ENCODE measurements at places on chromosomes 11 and 22.
A peak's percentile ranks its signal among the peaks of the same experiment; 100 is the strongest.

- DNase-seq: no peak
These were observed 44.7 kb upstream of the MTMR2 start for GRCh38 chr11:95968585-95968984.

GRCh38 chr11:23099256-23099655 lies 239.0 kb upstream of the CCDC179 start:
- no peak for DNase-seq

DNA sequence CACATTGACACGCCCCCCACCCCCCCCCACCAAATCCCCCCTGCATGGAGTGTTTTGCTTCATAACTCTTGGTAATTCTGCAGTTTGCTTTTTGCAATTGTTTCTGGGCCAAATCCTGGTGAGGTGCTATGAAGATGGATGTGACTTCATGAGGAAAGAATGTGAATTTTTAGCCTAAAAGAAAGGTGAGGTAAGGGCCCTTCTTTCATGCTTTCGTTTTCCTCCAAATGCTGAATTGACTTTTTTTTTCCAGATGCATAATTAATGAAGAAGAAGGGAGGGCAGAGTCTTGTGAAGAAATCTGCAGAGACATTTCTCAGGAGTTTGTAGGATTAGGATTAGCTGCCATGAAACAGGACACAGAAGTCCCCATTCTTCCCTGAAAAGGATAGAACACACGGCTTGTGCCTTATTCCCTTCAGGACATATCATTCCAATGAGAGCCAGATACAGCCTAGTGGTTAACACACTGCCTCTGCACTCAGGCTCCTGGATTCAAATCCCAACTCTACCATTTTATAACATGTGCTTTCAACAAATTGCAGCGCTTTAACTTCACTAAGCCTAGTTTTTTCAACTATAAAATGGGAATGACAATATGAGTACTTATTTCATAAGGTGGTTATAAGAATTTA lies 19.6 kb upstream of the TBCEL start:
- DNase-seq: no peak

- no peak for DNase-seq
These were observed 435 bp upstream of the TAF6L start for GRCh38 chr11:62770778-62771143.

GRCh38 chr11:83990160-83990733 lies 704.1 kb upstream of the CCDC90B start:
- peak; percentile 39 for DNase-seq

- no peak for DNase-seq
These were observed 24.8 kb downstream of the PAK1 start for GRCh38 chr11:77449060-77449521.

DNA sequence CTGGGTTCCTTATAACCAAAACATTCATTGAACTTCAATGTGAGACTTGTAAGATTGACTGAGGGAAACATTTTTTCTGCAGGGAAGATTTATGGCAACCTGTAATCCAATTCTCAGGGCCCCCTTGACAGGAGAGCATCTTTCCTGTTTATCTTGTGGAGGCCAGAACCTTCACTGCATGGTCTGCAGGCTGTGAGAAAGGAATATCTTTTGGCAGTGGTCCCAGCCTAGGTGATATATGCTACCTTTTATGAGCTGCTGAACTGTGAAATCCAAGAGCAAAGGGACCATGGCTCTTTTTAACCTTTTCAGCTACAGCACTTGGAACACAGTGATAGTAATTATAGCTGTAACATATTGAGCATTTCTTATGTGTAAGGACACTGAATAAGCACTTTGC lies 590.2 kb upstream of the B3GAT1 start:
- DNase-seq: no peak

DNA sequence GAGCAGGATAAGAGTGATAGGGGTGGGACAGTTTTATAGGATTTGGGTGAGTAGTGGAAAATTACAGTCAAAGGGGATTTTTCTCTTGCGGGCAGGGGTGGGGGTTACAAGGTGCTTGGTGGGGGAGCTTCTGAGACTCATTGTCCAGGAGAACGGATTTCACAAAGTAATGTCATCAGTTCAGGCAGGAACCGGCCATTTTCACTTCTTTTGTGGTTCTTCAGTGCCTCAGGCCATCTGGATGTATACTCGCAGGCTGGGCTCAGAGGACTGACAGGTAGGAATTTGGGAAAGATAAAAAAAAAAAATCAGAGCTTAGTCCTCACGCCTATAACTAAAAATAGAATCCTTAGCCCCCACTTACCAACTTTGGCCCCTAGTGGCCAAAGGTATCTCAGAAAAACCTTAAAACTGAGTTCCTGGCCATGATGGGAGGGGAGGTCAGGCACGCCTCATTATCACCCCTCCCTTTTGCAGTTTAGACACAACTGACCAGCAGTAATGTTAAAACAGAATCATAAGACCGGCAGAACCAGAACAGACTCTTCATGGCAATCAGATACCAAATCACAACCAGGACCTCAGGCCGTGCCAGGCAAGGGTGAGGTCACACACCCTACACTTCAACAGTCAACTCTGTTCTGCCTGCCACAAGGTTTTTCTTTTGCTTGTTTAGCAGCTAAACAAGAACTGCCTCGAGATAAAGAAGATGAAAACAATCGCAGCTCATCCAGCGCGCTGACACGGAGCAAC lies 8.9 kb upstream of the APOBEC3G start:
- DNase-seq: no peak

GRCh38 chr11:33350287-33350686 lies 93.1 kb downstream of the HIPK3 start:
- DNase-seq: no peak
